Activated T-cell treated with anti-CD3 and anti-CD28 coated beads, Interleukin-2, amount 50 U/mL, for 48 hours (primary cell): ENCODE measurements at places on chromosomes 6 and 20.

DNA sequence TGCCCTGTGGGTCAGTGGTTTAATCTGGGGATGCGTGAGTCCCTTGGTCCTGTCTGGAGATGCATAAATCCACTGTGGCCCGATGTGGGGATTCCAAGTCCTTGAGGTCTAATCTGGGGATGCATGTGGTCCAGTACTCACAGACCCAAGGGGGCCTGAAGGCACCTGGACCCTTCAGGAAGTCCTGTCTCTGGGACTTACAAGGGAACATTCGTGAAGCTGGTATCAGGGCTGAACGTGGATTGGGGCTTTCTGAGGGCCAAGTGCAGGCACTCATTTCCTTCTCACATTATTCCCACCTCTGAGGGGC, 25.2 kb upstream of the GTSF1L start:
- peak; percentile 51 for DNase-seq

- no peak for DNase-seq
Measured at GRCh38 chr6:29925727-29926412, 16.5 kb upstream of the HLA-A start.

DNA sequence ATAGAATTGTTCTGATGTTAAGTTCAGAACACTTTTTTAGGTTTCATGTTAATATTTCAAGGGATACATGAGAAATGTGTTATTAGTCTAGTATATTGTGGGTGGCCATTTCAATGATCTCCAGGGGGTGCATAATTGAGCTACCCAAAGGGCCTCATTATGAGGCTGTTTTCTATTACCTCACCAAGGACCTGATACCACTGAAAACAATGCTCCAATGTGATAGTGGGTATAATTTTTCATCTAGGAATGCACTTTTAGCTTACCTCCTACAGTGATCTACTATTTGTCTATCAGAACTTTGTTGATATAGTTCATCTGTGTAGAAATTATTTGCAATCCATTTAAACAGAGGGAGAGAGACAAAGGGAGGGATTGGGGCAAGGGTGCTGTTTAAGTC, 106.8 kb upstream of the HS3ST5 start:
- no peak for DNase-seq

DNA sequence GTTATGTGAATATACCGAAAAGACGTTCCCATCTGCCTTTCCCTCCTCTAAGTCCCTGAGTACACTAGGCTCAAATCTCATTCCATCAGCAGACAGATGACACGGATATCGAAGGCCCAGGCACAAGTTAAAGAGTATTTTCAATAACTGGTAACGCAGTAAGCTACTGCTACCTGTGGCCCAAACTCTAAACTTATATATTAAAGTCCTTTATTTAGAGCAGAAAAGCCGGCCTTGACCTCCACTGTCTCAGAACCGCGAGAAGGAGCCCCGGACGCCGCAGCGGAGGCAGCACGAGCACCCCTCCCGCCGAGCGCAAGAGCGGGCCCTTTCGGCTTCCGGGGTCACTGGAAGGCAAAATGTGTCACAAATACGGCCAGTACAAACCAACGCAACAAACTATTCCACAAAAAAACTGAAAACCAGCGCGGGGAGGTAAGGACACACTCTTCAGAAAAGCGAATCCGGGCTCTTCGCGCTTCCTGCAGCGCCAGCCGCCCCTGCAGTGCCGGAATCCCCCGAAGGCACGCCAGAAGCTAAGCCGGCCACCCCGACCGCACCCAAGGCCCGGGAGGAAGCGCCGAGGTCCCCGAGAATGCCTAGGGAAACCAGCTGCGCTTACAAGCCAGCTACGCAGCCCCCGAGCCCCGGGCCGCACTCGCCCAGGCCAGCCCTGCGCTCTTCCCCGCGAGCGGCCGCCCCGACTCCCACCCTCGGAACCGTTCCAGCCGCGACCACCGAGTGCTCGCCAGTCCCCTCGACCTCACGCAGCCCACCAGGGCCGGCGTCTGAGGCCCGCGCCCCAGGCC, 681 bp downstream of the DIDO1 start:
- DNase-seq, result peak; percentile 66

DNA sequence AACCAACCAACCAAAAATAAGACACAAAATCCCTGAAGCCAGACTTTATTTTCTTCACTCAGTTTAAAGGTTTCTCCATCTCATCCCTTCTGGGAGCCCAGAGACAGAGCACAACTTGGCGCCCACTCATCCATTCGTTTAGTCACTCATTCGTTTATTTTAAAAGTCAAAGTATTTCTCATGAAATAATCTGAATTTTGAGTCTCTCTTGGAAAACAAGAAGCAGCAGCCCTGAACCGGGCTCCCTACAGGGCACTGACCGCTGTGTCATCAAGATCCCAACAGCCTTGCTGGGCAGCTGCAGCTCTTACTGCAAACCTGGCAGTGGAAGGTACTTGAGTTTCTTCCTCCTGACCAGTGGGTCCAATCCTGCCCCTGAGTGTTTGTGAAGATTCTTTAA, 171.6 kb downstream of the THBS2 start:
- no peak for DNase-seq

DNA sequence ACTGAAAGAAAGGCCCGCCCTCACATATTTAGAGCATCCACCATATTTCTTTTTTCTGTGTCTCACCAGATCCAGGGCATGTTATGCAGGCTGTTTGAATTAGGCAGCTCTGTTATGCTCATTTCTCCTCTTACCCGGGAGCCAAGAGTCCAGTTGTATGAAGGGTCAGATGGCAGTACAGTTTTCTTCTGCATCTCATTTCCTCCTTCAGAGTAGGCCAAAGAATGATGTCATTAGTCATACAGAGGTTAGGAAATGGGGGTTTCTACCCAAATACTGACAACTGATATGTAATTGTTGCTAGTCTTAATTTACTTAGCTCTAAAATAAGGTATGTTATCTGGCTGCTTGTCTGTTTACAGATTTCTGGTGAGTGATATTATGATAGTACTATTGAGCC, 130.8 kb downstream of the SOBP start:
- DNase-seq, result no peak

DNA sequence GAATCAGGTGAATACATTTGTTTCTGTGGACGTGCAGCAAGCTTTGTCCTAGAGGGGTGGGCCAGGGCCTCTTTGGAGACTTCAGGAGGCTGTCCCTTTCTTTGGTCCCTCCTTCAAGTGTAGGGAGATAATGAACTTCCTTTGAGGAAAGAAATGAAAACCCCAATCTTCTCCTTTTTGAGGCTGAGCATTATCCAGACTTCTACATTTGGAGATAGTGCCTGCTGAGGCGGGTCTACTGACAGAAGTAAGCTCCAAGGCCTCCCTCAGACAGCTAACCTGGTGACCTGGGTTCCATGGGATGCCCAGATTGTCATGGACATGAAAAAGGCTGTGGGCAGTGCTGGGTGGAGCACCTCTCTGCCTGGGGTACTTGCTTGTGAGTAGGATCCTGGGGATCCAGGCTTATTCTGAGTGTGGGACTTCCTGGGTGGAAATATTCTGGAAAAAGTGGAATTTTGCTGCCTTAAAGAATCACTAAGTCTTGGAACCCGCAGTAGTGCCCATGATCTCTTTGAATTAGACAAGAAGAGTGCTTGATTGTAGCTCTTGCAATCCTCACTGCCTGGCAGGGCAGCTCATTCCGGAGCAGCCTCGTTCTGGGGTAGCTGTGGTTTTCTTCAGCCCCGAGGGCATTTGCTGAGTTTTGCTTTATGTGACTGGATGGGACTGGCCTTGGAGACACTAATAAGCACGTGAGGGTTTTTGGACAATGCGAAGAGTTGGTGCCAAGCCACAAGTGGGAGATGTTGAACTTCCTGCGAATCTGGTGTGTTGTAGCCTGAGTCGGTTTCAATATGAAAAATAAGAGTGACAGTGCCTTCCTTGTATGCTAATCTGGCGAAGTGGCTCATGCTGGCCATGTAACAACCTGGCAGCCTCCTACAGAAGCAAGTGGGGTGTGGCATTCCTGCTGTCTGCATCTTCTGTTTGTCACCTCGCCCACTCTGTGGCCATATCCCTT, 28.1 kb downstream of the SNRNP48 start:
- DNase-seq, result peak; percentile 29

DNA sequence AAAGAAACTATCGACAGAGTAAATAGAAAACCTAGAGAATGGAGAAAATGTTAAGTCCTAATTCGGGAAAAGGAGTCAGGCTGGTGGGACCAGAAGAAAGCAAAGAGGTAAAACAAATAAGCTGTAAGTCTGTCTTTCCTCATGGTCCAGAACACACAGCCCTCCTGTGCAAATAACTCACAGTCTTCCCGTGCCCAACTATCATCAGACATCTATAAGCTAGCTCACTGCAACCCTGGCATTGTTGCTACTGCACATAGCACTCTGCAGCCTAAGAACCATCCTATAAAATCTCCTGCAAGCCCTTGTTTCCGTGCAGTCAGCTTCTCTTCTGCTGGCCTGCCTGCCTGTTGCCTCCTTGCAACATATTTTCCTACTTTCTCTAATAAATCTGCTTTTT, 17.4 kb downstream of the HLA-DRA start:
- DNase-seq, result no peak

DNA sequence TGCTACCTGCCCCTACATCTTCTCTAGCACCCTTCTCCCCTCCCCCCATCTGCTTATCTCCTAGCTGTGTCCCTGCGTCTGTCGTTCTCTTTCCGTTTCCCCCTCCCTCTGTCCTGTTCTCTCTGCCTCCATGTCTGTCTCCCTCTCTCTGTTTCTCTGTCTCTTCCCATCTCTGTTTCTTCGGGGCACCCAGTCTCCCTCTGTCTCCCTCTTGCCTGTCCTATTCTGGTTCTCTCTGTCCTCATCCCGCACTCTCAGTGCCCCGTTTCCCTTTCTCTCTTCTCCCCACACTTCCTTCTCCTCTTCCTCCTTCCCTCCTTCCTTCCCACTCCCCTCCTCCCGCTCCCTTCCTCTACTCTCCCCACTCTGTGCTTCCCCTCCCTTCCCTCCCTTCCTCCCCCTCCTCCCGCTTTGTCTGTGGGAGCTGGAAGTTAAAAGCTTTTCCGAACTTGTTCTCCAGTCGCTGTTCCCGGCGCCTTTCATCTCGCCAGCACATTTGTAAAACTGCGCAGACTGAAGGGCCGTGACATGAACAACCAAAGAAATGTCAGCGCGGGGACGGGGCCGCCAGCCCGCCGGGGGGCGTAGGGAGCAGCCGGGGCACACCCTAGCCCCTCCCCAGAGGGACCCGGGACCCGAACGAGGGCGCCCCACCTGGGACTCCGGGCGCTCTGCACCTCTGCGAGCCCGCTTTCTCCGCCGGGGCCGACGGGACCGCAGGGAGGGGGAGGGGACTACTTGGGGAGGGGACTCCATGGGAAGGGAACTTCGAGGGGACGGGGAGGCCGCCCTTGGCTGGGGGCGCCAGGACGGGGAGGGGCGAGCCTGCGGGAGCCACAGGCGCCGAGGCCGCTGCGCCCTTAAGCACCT, 4.0 kb upstream of the CDH22 start:
- peak; percentile 23 for DNase-seq

- DNase-seq, result no peak
Measured at GRCh38 chr20:5172167-5172601, 45.4 kb downstream of the CDS2 start.

- no peak for DNase-seq
Measured at GRCh38 chr6:52543729-52544601, 32.9 kb downstream of the TRAM2 start.

GRCh38 chr20:8132484-8133309, 631 bp downstream of the PLCB1 start:
- no peak for DNase-seq

- DNase-seq, result no peak
Measured at GRCh38 chr6:43666196-43666920, 21.2 kb downstream of the MRPS18A start.

DNA sequence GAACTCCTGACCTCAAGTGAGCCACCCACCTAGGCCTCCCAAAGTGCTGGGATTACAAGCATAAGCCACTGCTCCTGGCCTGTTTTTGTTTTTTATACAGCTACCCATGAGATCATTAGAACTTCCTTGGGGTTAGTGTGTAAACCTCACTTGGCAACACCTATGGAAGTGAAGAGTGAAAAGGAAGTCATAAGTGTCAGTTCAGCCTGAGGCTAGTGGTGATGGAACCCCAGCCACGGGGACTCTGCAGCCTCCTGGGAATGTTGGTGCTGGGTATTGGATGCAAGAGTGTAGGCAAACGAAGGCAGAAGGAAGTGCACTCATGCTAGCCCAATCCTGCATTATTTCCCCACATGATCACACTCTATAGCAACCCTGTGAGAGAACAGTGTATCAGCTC, 33.6 kb upstream of the FUCA2 start:
- no peak for DNase-seq

GRCh38 chr20:11852189-11852588, 65.5 kb upstream of the BTBD3 start:
- no peak for DNase-seq

DNA sequence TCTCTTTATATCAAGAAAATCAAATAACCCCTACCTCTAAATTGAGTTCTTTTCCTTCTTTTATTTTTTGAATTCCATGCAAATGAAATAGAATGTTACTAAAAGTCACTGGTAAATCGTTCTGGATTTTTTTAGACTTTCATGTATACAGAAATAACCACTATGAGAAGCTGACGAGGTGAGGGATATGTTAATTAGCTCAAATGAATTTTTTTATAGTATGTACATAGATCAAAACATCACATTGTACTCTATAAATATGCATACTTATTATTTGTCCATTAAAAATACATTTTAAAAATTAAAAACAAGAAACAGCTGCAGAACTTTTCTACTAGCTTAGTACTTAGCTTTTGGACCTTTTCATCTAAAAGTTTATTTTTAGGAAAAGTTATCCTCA, 165.4 kb downstream of the DOK5 start:
- no peak for DNase-seq

DNA sequence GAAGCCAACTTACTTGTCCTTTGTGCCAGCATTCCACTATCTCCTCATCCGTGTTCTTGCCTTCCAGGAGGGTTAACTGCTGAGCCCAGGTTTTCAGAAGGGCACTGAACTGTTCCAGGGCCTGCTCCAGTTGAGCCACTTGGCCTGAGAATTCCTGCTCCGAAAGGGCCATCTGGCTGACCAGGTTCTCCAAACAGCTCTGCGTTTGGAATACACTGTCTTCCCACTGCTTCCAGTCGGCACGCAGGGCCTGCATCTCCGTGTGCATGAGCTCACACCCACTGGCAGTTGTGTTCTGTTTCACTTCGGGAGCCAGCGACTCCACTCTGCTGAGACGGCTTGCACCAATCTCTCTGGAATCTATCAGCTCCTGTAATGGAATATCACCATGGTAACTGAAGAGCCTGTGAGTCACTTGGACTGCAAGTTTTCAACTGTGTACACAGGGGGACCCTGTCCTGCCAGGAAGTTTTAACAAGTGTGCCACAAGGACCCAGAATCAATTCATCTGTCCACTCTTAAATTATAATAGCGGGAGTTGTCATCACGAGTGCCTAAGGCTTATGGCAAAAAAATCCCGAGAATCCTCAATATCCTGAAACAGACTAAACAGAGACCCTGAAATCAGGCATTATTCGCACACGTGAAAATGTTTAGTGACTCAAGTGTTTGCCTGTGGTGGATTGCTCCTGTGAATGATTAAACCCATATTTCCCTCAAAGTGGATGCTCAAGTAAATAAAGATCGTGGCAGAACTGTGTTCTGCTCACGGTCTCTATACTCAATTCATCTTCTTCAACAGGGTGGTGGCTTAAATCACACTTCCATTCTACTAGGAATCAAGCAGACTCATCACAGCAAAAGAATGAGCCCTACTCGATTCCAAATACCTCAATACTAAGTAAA, 255.9 kb downstream of the SYNE1 start:
- DNase-seq, result no peak
